ENCODE measurements at places on chromosomes 13 and 19.

- peaks cover 14% of the 10 kb centered on the region for H3K27me3 ChIP-seq
- H3K4me1 ChIP-seq = peaks cover 4% of the 10 kb centered on the region
- no peak for DNase-seq
- no peaks in the 10 kb centered on the region for H3K36me3 ChIP-seq
- H3K4me3 ChIP-seq = no peak overlapping the region
Observed at GRCh38 chr13:43792076-43792881, 5.5 kb upstream of the ENOX1 start.

DNA sequence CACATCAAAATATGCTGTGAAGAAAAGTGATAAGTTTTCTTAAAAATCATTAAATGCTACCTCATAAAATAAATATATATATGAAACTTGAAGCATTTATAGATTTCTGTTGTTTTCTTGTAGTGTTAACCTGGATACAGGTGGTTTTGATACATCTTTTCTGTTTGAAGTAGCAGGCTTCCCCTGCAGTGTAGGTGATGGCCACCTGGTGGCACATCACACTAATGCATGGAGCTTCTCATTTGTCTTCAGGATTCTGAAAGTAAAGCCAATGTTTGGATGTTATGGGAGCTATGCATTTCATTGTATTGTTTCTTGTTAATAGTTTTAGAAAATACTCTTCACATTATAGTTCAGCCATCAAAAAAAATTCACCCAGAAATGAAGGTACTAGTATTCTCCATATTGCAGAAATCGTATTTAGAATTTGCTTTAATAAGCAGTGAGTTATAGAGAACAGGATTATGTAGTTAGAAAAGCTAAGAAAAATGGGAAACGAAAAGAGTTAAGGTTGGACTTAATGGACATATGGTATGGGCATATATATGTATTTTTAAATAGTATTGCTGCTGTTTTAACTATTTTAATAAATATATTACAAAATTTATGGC lies 18.7 kb downstream of the GPR180 start:
- no peaks in the 10 kb centered on the region for H3K27me3 ChIP-seq
- H3K27ac ChIP-seq = no peak overlapping the region
- no peak for DNase-seq
- peaks cover 21% of the 10 kb centered on the region for H3K36me3 ChIP-seq
- H3K4me3 ChIP-seq = no peak overlapping the region
- H3K4me1 ChIP-seq = peaks cover 6% of the 10 kb centered on the region

DNA sequence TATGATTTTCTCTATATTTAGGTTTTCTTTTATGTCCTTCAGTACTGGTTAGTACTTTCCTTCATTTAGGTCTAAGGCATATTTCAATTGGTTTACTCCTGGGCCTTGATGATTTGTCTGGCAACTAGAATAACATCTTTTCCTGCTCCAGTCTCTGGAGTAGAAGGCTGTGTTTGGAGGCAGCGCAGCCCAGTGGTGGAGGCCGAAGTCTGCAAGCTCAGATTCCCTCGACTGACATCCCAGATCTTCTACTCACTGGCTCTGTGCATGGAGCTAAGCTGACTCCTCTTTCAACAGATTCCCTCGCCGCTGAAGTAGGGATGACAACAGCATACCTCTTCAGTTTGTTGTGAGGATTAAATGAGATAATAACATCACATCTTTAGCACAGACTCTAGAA lies 141.0 kb downstream of the RAP2A start:
- no peaks in the 10 kb centered on the region for H3K36me3 ChIP-seq
- H3K27ac ChIP-seq = no peak overlapping the region
- H3K4me3 ChIP-seq = no peak overlapping the region
- H3K27me3 ChIP-seq = no peaks in the 10 kb centered on the region

GRCh38 chr13:36038785-36039555 lies 92.2 kb downstream of the DCLK1 start:
- no peaks in the 10 kb centered on the region for H3K36me3 ChIP-seq
- no peaks in the 10 kb centered on the region for H3K27me3 ChIP-seq
- H3K27ac ChIP-seq = no peak overlapping the region
- no peak for DNase-seq

DNA sequence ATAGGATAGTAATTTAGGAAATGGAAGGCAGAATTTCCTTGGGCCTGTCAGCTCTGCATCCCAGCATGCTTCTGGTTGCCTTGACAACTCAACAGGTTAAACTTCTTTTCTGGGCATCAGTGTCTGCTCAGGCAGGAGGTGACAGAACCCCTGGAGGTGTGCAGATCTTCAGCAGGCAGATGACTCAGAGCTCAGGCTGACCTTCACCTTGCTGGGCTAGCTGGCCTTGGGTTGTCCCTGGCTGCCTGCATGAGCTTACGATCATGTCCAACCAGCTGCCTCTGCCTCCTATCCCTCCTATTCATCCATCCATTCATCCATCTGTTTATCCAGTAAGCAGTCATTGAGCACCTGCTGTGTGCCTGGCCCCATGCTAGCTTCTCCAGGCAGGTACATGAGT lies 81.2 kb upstream of the KCTD15 start:
- H3K4me3 ChIP-seq = no peak overlapping the region
- peaks cover 49% of the 10 kb centered on the region for H3K27me3 ChIP-seq
- H3K36me3 ChIP-seq = no peaks in the 10 kb centered on the region
- no peak overlapping the region for H3K27ac ChIP-seq
- no peaks in the 10 kb centered on the region for H3K4me1 ChIP-seq
- DNase-seq = no peak

- no peaks in the 10 kb centered on the region for H3K4me1 ChIP-seq
- DNase-seq = no peak
- no peak overlapping the region for H3K27ac ChIP-seq
- H3K36me3 ChIP-seq = no peaks in the 10 kb centered on the region
- no peak overlapping the region for H3K4me3 ChIP-seq
- peaks cover 39% of the 10 kb centered on the region for H3K27me3 ChIP-seq
Observed at GRCh38 chr19:49701271-49701786, 10.4 kb downstream of the CPT1C start.

DNA sequence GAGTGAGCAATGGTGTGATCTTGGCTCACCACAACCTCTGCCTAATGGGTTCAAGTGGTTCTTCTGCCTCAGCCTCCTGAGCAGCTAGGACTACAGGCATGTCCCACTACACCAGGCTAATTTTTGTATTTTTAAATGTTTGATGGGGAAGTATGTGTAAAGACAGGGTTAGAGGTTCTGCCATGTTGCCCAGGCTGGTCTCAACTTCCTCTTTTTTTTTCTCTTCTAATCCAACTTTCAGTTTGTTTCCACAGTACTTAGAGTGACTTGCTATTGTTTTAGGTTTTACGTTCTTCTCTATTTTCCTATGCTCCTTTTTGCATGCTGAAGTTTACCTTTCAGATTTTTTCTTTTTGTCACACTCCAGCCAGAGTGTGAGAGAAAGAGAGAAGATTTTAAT lies 1433.0 kb downstream of the UQCRFS1 start:
- no peaks in the 10 kb centered on the region for H3K4me1 ChIP-seq
- no peak for DNase-seq
- H3K27me3 ChIP-seq = no peaks in the 10 kb centered on the region
- H3K27ac ChIP-seq = no peak overlapping the region
- H3K4me3 ChIP-seq = no peak overlapping the region
- no peaks in the 10 kb centered on the region for H3K36me3 ChIP-seq

- H3K36me3 ChIP-seq = no peaks in the 10 kb centered on the region
- no peak for DNase-seq
- no peaks in the 10 kb centered on the region for H3K27me3 ChIP-seq
Observed at GRCh38 chr19:20359933-20360720, 193.1 kb downstream of the ZNF486 start.

- peak overlapping the region; percentile 28 for H3K27ac ChIP-seq
- no peaks in the 10 kb centered on the region for H3K36me3 ChIP-seq
- H3K27me3 ChIP-seq = peaks cover 2% of the 10 kb centered on the region
- no peak for DNase-seq
Observed at GRCh38 chr13:48571126-48571913, 38.4 kb upstream of the RCBTB2 start.

- no peak for DNase-seq
- no peak overlapping the region for H3K4me3 ChIP-seq
- no peaks in the 10 kb centered on the region for H3K27me3 ChIP-seq
- no peaks in the 10 kb centered on the region for H3K4me1 ChIP-seq
- no peaks in the 10 kb centered on the region for H3K36me3 ChIP-seq
- no peak overlapping the region for H3K27ac ChIP-seq
Observed at GRCh38 chr13:66995203-66995611, 234.9 kb downstream of the PCDH9 start.

- H3K27ac ChIP-seq = no peak overlapping the region
- H3K36me3 ChIP-seq = no peaks in the 10 kb centered on the region
- no peak overlapping the region for H3K4me3 ChIP-seq
- DNase-seq = no peak
Observed at GRCh38 chr13:99056381-99057014, 78.6 kb upstream of the DOCK9 start.

GRCh38 chr19:38452430-38453366 lies 19.2 kb downstream of the RYR1 start:
- no peak for DNase-seq
- no peaks in the 10 kb centered on the region for H3K4me1 ChIP-seq
- no peaks in the 10 kb centered on the region for H3K36me3 ChIP-seq
- H3K27ac ChIP-seq = no peak overlapping the region

DNA sequence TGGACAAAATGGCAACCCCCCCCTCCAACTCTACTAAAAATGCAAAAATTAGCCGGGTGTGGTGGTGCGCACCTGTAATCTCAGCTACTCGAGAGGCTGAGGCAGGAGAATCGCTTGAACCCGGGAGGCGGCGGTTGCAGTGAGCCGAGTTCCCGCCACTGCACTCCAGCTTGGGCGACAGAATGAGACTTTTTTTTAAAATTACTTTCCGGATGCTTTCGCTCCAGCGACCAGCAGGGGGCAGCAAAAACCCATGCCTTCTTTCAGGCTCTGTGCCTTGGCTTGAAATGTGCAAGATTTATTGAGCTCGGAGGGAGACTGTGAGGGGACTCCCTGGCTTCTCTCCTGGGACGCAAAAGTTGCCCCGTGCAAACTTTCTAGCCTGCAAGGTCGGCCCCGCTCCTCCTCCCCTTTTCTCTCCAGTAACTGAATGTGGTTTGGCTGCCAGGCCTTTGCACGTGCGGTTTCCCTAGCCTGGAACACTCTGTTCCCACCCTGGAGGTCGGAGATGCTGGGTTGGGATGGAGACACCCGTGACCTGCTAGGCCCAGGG lies 61.4 kb upstream of the NFIC start:
- H3K27me3 ChIP-seq = peaks cover 49% of the 10 kb centered on the region
- DNase-seq = peak; percentile 78
- no peak overlapping the region for H3K27ac ChIP-seq
- H3K36me3 ChIP-seq = no peaks in the 10 kb centered on the region
- H3K4me1 ChIP-seq = peaks cover 9% of the 10 kb centered on the region

DNA sequence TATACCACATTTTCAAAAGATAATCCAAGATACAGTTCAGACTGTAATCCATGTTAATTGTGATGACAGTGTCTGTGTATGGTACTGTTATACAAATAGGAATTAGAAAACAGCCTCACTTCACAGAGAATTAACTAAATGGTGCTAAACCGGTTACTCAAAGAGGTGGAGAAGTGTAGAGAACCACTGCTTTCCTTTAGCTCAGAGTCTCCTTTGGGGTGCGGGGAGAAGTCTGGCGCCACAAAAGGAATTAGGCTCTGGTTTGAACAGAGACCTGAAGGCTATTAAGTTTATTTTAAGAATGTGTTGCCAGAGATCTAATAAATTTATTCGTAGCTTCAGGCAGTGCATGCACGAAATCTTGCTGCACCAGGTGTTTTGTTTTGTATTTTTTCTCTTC lies 65.8 kb downstream of the FREM2 start:
- H3K36me3 ChIP-seq = no peaks in the 10 kb centered on the region
- no peak overlapping the region for H3K4me3 ChIP-seq
- no peak overlapping the region for H3K27ac ChIP-seq
- H3K4me1 ChIP-seq = no peaks in the 10 kb centered on the region
- DNase-seq = no peak
- H3K27me3 ChIP-seq = no peaks in the 10 kb centered on the region

- no peak overlapping the region for H3K27ac ChIP-seq
- H3K4me1 ChIP-seq = no peaks in the 10 kb centered on the region
- no peaks in the 10 kb centered on the region for H3K27me3 ChIP-seq
- H3K36me3 ChIP-seq = no peaks in the 10 kb centered on the region
Observed at GRCh38 chr19:51147663-51148062, 5.6 kb downstream of the SIGLEC7 start.

DNA sequence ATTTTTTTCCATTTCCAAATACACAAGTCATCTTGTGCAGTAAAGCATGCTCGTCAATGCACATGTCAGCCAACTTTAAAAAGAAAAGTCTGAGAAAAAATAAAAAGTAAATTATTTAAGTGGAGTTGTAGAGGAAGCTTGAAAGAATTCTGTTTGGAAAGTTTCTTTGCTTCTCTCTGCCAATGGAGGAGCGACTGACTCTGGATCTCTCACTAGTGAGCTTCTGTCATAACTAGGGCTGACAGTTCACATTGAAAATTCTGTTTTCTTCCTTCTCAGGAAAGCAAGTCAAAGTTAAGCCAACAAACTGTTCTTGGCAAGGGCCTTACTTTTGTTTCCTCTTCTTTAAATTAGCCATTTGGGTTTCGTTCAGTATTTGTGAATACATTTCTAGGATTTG lies 298.2 kb downstream of the POU4F1 start:
- H3K27ac ChIP-seq = no peak overlapping the region
- no peaks in the 10 kb centered on the region for H3K27me3 ChIP-seq
- no peak for DNase-seq

- no peak for DNase-seq
- H3K27me3 ChIP-seq = no peaks in the 10 kb centered on the region
- no peak overlapping the region for H3K4me3 ChIP-seq
- H3K27ac ChIP-seq = no peak overlapping the region
Observed at GRCh38 chr13:111210544-111211469, 95.7 kb downstream of the ARHGEF7 start.

- H3K4me3 ChIP-seq = no peak overlapping the region
- H3K27ac ChIP-seq = no peak overlapping the region
- peaks cover 20% of the 10 kb centered on the region for H3K4me1 ChIP-seq
- peaks cover 4% of the 10 kb centered on the region for H3K36me3 ChIP-seq
- H3K27me3 ChIP-seq = no peaks in the 10 kb centered on the region
- no peak for DNase-seq
Observed at GRCh38 chr13:73991384-73991783, 142.8 kb downstream of the KLF12 start.

DNA sequence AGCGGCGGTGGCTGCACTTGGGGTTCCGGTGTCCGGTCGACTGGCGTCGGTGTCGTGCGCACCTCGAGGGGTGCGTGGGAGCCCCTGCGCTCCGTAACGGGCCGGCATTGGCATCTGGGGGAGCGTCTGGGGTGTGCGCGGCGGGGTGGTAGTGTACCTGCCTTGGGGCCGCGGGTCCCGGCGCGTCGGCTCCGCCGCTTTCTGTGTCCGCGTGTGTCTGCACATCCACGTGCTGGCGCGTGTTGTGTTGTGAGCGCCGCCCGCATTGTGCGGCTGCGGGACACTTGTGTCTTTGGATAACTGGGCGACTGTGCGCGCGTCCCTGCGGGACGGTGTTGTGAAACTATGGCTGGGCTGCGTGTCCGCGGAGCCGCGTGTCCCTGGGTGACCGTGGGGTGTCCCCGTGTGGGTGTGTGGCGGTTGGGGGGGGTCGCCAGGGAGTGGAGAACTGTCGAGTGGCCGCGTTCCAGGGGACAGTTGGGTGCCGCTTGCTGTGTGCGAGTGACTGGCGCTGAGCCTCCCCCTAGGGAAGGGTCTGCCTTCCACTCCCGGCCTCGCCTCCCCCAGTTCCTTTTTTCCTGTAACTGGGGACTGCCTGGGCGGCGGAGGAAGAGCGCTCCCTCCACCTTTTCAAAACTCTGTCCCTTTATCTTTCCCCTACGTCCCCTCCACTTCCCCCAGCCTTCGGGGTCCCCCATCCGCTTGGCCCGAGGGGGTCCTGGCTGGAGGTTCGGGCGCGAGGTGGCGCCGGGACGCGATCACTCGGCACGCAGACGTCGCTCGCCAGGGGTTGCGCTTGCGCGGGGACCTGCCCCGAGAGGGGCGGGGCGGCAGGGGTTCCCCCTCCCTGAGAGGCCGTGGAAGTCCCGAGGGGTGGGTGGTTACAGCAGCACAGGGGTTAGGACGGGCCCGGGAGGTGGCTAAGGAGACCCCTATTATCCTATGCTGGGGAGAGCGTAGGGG lies 5.7 kb upstream of the NFIC start:
- peaks cover 51% of the 10 kb centered on the region for H3K4me1 ChIP-seq
- no peaks in the 10 kb centered on the region for H3K36me3 ChIP-seq
- peak; percentile 85 for DNase-seq
- peak overlapping the region; percentile 49 for H3K27ac ChIP-seq
